ENCODE measurements at places on chromosomes 2 and 18.

DNA sequence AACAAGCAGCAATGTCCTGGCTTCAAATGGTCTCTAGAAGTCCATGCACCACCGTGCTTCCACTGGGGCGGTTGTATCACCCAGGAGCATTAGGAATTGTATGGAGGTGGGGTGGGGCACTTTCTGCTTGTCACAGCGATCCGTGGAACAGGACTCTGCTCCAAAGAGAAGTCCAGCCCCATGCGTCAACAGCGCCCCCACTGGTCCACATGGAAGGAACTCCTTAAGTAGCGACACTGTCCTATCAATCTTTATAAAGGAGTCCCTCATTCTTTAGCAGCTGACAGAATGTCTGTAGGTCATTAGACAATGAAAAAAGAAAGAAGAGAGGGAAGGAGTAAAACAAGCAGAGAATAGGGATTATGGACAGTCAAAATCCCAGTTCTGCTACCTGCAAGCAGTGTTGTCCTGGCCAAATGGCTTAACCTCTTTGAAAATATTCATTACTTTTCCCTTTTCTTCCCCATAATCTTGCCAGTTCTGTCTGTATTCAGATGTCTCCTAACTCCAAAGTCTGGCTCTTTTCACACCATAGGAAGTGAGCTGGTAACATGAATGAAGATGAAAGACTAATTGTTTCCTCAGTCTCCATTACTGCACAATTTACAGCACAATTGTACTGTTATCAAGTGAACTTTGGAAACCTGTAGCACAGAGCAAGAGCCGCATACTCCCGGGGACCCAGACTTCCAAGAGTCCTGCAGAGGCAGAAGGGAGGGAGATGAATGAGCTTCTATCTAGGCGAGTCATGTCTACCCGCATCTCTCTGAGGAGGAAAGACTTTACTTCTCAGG, 9.9 kb downstream of the NFE2L2 start:
- no peak for DNase-seq

- no peak for DNase-seq
These were observed 932.5 kb upstream of the PIK3C3 start for GRCh38 chr18:41022484-41022883.

- peak; percentile 83 for DNase-seq
These were observed 222.1 kb downstream of the MTX2 start for GRCh38 chr2:176491172-176491904.

GRCh38 chr2:11056614-11057013, 98.7 kb upstream of the SLC66A3 start:
- peak; percentile 98 for DNase-seq

DNA sequence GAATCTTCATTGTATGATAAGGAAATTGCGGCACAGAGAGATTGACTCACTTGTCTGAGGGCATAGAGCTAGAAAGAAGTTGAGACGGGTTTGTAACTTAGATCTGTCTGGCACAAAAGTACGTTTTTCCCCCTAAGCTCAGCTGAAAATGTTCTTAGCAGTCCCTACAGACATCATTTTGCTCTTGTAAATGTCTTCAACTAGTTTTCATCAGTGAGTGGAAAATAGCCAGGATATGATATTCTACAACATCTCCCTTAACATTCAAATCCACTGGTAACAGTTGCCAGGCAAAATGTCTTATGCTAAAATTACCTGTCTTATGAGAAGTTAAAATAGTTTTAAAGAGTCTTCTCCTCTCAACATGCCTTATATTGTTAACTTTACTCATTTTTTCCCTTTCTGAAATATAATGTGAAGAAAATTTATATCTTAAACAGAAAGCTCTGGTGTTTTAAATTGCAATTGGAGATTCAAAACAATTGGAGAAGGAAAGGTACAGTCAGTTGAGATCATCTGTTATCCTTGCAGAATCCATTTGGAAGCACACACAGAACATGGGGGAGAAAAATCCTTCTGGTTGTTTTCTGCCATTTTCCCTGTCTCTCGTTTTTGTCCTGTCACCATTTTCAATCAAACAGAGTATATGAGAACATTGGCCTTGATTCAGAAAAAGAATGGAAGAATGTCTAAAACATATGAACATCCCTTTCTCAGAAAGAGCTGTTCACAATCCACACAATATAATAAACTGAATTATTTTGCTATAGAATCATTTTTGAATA, 255.0 kb downstream of the TRIB2 start:
- DNase-seq = no peak

- DNase-seq = no peak
These were observed 82.7 kb downstream of the DOCK10 start for GRCh38 chr2:224959556-224959955.

DNA sequence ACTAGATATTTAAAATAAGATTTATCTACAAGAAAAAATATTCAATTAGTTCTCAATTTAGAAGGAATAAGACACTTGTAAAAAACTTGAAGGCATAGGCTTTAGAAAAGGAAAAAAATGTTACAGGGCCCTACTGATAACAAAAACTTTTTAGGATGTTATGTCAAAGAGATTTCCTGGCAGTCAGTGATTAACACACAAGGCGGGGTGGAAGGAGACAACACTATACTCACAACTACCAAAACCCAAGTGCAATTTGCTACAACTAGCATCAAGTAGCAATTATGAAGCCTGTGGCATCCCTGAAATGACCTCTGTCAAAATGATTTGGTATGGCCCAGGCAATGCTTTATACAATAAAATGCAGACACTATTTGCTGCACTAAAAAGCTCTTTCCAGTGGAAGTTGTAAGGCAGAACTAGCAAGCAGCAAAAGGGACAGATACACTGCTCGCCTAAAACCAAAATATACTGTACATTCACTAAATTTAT, 15.3 kb downstream of the STRN start:
- no peak for DNase-seq

DNA sequence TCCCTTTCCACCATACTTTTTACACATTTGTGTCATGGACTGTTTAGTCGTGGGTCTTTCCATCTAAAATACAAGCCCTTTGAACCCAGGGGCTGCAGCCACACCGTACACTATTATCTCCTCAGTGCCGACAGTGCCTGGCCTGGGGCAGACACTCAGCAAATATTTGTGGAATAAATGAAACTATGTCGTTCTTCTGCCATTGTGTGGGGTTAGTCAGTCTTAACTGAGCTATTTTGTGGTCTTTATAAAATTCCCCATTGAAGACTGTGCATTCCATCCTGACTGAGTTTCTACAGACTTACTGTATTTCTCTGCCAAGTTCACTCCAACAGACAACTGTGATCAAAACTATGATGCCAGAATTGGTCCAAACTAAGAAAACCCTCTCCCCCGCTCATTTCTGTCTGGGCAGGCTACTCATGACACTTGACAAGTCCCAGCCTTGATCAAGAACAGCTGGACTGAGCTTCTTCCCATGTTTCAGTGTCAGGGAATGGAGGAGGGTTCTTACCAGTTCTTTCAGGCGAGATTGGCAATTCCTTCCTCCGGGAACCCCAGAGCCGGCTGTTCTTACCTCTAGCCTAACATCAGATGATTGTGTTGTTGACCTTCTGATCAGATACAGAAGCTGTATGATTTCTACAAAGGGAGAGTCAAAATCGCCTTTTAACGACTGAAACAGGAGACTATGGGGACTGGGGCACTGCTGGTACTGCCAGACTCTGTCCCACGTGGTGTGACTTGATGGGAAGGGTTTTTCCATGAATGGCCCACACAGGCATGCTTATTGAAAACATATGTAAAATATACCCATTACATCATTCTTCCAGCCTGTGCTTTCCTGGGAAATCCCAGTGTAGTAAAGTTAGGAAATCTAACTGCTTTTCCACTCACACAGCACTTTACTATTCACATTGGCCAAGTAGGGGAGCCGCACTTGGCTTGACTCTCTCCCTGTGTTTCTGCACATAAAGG, 77.4 kb upstream of the NPAS2 start:
- DNase-seq = peak; percentile 94

GRCh38 chr2:238820197-238820596, 27.7 kb upstream of the TWIST2 start:
- no peak for DNase-seq

DNA sequence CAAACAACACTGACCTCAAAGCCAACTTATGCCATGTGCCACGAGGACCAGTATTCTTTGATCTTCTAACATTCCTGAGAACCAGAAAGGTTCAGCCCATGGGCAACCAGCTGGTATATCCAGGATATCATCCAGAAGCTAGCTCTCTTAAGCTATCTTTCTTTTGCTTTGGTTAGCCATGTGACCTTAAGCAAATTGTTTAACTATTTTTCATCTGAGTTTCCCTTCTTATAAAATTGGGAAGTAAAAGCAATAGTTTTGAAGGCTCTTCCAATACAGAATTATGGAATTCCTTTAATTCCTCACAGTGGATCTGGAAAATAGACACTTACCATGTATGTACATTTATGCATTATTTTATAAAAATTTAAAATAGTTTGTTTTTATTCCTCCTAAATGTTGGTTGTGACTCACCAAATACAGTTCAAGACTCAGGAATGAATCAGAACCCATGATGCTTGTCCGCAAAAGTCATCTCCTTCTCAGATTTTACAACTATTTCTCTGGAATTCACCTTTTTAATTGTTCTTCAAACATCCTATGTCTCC, 435.7 kb downstream of the ZEB2 start:
- DNase-seq = peak; percentile 70

DNA sequence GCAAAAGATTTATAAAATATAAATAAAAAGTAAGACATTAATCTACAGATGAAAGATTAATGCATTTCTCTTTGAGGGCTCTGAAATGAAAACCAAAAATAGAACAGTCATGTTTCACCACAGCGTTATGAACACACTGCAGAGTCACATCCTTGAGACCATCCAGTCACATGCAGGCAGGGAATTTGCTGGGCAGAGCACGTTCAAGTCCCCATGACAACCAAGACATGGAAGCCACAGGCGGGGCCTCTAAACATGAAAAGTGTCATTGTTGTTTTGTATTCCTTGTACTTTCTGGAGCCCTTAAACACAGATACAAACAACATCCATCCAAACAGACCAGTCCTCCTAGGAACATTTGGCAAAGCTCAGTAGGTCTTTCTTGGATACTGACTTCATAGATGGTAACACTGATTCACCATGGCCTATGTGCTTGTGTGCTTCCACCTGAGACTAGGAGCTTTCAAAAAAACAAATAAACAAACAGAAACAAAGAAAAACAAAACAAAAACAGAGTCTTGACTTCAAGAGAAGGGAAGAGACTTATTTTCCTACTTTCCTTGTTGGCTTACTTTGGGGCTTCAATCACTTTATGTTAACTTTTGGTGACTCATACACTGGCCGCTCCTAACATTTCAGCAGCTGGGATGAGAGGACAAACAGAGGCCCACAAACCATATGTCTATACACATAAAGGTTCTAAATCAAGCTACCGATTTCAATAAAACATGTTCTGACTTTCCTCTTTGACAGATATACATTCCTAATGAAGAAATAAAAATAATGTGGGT, 99.5 kb upstream of the CCDC85A start:
- DNase-seq = no peak

- DNase-seq = peak; percentile 8
These were observed 3.4 kb downstream of the INSIG2 start for GRCh38 chr2:118091631-118092030.
